Activated T-cell treated with anti-CD3 and anti-CD28 coated beads, Interleukin-2, amount 50 U/mL, for 72 hours (primary cell): ENCODE measurements at places on chromosomes 12 and 14.

GRCh38 chr14:99381688-99382060, 99.0 kb downstream of the SETD3 start:
- DNase-seq: no peak

DNA sequence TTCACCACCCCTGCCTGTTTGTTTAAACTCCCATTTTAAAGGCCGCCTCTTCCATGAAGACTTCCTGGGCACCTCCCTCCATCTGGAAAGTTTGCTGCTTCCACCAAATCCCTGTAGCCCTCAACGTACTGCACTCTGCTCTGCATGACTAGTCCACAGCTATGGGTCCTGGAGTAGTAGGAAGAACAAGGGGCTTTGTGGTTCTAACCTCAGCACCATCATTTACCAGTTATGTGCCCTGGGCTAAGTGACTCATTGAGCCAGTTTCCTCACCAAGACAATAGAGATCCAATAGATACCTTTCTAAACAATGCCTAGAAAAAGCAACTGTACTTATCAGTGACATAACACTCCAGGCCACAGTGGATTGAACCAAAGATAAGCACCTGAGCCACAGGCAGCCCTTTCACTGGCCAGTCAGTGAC, 8.5 kb upstream of the LTBP2 start:
- DNase-seq: peak; percentile 64

DNA sequence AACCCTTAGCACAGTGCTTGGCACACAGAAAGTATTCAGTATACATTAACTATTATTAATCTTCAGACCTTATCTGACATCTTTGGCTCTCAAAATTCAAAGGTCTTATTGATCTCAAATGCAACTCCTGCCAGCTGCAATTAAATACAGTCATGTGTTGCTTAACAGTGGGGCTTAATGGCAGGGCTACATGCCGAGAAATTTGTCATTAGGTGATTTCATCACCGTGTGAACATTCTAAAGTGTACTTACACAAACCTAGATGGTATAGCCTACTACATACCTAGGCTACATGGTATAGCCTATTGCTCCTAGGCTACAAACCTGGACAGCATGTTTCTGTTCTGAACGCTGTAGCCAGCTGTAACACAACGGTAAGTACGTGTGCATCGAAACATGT, 156.3 kb upstream of the TMCC3 start:
- no peak for DNase-seq

GRCh38 chr12:124808272-124808671, 55.4 kb downstream of the SCARB1 start:
- no peak for DNase-seq

- no peak for DNase-seq
Observed at GRCh38 chr14:96263347-96264199, 7.6 kb downstream of the BDKRB1 start.

GRCh38 chr14:64569138-64569631, 19.4 kb downstream of the PPP1R36 start:
- DNase-seq: no peak

GRCh38 chr14:22598896-22599244, 770 bp downstream of the ABHD4 start:
- DNase-seq: peak; percentile 58

- DNase-seq: no peak
Observed at GRCh38 chr14:29897181-29897580, 30.5 kb downstream of the PRKD1 start.

DNA sequence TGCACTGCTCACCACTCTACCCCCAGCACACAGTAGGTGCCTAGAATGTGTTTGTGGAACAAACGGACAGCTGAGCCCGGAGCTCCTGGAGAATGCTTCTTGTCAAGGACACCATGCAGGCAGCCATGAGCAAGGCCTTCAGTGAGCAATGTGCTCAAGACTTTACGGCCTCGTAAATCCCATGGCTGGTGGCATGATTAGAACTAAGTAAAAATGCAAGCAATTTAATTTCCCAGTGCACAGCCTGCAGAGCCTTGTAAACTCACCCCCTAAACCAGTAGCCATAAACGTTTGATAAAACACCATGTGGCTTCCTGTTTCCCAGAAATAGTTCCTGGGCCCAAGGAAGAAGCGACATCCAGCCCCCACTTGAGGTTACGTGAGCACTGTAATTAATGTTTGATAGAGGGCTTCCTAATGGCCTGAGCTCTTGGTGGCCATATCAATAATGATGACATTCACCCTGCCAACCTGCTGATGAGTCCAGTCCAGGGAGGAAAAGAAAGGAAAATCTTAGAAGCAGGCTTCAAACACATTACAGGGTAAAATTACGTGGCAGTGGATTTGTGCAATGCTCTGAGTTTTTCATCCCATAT, 36.4 kb upstream of the FICD start:
- DNase-seq: no peak

DNA sequence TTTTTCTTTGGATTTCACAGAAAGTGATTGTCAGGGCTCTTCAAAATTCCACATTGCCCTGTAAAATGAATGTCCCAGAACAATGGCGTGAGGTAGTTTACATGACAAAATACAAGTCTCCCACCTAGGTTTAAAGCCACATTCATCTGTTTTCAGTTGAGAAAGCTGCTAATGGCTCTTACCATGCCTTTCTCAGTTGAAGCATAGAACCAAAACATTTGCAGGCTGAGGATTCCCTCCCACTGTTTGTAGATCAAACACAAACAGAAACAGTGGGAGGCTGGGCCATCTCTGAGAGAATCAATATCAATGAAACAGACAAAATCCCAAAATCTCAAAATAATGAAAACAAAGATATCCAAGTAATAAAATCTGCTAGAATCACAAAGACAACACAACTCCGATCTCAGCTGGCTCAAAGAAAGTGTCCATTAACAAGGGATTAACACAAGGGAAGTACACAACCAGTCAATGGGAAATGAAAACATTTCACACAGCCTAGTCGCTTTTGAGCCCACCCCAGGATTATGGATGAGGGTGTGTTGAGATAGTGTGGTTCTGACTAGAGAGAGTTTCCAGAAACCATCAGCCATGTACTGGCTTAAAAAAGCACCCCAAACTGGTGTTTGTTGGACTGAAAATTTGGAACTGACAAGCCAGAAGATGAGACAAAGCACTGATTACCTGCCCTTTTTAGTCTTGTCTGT, 54.5 kb upstream of the TMEM260 start:
- DNase-seq: no peak

DNA sequence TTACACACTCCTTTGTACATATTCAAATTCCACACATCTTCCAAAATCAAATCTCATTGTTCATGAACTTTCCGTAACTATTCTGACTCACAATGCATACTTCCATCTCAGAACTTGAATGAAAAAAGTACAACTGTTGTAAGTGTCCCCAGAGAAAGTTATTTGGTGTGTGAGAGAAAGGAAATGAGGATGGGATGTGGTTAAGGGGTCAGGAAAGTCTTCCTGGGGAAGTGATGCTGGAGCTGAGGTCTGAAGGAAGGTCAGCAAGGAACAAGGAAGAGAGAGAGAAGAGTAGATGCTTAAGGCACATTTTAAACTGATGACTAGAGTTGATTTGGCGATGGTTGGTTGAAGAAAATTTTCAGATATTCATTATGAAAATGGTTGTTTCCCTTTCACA, 340.0 kb upstream of the STXBP6 start:
- no peak for DNase-seq

DNA sequence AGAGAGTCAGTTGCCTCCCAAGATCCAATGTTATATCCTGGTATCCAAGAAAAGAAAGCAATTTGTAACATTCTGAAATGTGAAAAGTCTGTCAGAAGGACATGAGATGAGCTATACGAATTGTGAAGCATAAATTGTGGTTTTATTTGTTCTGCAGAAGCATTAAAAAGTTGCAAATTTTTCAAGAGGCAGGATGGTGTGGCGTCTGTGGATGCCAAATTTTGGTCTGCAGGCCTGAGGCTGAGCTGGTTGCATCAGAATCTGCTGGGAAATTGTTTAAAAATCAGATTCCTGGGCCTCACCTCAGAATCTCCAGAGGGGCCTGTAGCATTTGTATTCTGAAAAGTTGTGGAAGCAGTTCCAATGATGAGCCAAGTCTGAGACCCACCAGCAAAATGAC, 284.7 kb downstream of the NUAK1 start:
- DNase-seq: no peak

DNA sequence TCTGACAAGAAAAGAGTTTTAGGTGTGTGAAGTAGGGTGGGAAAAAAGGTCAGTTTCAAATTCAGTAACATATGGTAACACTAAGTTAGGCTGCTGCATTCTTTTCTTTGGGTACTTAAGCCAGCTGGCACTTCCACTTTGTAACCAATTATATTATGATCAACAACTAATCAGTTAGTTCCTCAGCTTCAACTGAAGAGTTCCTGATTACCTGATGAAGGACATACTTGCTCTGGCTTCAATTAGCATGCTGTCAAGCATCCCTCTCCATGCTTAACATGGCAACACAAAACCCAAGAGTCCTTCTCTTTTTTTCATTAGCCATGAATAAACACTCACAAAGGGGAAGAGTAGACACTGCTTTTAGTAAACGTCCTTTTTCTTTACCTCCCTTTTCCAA, 6.8 kb upstream of the KANSL2 start:
- no peak for DNase-seq

DNA sequence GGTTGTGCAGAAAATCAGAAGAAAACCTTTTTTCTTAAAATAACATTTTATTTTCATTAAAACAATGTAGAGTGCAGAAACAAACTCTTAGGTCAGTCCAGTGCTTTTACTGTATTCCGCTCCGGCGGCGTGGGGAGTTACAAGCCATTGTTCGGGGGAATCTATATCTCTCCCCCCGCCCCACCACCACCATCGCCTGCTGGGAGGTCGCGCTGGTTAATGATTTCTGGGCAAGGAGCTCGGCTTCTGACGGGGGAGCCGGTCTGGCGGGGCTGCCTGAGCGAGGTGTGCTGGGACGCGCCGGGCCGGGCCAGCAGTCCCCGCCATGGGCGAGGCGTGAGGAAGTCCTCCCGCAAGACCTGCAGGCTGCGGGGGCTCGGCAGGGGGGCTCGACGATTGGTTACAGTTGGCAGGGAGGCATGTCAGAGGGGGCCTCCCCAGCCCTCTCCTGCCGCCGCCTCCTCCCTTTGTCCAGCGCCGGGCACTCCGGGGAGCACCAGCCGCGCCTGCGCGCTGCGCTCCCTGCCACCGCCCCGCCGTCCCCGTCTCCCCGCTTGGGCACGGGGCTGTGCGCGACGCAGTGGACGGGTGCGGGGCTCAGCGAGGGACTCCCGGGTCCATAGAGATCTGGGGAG, 1.0 kb upstream of the DUSP6 start:
- peak; percentile 79 for DNase-seq

DNA sequence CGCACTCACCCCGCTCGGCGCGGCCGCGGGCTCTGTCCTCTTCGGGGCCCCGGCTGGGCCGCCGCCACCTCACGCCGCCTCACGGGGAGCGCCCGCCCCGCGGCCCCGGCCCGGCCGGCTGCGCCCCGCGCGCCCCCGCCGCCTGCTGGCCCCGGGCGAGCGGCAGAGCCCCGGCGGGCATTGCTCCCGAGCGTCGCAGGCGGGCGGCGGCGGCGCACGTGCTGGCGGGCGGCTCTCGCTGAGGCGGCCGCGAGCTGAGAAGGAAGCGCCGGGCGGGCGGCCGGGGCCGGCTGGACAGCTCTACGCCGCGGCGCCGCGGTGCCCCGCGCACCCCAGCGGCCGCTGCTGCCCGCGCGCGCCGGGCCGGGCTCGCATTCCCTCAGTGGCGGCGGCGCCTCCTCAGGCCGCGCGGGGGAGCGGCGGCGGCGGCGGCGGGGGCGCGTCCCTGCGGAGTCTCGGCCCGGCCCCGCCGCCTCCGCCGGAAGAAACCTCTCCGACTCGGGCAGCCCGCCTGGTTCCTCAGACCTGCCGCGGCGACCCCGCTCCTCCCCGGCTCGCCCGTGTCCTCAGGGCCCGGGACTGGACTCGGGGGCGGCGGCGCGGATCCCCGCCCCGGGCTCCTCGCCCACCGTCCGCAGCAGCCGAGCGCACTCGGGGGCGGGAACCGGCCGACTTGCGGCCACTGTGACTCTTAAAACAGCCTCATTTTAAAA, at the start of gene PITPNM2:
PITPNM2 (minus strand) TSS at position 347 of the 713 bp plus-strand sequence. CDS start 116,500 bp downstream, outside the sequence.
- peak; percentile 75 for DNase-seq

DNA sequence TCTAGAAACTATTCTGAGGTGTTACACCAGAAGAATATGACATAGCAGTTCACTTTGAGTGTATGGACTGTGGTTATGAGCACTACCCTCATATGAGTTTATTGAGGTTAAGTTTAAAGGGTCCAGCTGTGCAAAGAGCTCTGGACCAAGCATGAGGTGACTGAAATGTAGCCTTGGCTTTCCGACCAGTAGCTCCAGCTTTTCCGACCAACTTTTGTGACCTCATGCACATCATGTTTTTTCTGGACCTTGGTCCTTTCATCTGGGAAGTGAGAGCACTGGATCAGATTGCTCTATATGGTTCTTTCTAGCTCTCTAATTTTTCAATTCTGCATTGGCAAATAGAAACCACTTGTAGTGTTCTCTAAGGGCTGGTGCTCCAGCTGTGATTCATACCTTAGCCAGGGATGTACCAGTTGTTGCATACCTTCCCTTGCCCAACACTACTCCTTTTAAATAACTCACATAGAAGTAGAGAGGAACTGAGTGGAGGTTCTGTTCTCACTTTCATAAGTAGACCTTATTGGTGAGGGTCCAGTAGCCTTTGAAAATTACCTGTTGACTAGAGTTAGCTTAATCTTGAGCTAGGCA, 16.6 kb downstream of the IGF1 start:
- DNase-seq: no peak

DNA sequence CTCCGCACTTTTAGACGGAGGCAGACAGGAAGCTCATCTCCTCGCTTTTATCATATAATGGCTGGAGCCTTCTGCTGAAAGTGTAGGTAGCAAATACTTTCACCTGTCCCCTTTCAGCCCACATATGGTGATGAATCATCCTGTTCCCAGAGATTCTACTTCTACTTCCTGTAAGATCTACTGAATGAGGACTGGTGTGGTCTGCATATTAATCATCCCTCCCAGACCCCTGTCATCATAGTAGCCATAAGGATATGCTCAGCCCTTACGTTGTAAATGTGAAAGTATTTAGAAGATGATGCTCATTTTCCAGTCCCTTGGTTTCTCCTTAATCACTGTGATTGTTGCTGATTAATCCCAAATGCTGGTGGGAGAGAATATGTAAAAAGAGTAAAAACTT, 268.2 kb upstream of the GRIP1 start:
- DNase-seq: peak; percentile 21

GRCh38 chr12:48717252-48717695, 767 bp upstream of the CCNT1 start:
- no peak for DNase-seq

GRCh38 chr12:84375449-84376170, 537.0 kb downstream of the SLC6A15 start:
- no peak for DNase-seq
